T-helper 22 cell (primary cell): ENCODE measurements at places on chromosomes 2 and 18.

DNA sequence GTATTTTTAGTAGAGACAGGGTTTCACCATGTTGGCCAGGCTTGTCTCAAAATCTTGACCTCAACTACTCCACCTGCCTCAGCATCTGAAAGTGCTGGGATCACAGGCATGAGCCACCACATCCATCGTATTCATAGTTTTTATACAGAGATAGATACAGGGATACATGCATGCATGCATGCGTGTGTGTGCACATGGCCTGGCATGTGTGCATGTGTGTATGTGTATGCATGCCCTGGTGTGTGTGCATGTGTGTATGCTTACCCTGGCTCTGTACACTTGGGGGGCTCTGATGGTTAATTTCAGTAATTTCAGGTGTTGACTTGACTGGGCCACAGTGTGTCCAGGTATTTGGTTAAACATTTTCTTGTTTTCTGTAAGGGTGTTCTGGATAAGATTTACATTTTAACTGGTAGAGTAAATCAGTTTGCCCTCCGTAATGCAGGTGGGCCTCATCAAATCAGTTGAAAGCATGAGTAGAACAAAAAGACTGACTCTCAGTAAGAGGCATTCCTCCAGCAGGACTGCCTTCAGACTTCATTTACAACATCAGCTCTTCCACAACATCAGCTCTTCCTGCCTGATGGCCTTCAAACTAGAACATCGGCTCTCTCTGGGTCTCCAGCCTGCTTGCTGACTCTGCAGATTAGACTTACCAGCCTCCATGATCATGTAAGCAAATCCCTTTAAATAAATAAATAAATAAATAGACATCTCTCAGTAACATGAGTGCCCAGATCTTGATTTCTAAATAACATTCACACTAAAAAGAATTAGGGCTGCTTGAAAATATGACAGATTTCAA lies 30.8 kb downstream of the SESTD1 start:
- DNase-seq, result no peak

GRCh38 chr2:99555404-99555803 lies 65.6 kb upstream of the REV1 start:
- no peak for DNase-seq

DNA sequence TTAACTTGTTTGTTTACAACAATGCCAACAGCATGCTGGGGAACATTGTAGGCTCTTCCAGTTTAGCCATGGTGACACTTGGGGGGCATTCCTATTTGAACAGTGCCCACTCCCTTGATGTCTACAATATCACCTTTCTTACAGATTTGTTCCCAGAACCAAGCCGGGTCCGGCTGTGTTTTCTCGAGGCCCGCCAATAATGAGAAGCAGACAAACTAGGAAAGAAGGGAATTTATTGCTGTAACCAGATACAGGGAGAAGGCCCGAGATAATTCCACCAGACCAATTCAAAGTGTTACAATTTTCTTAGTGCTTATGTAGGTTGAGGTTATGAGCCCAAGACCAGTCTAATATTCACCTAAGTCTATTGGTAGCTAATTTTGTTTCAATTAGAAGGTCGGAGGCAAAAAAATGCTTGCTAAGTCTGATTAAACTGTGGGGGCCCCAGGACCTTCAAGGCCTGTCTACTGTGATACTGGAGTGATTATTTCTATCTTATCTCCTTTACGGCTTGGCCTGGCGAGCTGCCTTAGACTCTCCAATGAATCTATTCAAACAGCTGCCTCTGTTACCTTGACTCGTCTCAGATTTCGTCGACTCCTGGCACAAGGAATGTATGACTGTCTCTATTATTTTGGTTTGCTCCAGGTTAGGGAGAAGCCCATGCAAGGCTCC lies 59.1 kb upstream of the PSME4 start:
- DNase-seq, result no peak

DNA sequence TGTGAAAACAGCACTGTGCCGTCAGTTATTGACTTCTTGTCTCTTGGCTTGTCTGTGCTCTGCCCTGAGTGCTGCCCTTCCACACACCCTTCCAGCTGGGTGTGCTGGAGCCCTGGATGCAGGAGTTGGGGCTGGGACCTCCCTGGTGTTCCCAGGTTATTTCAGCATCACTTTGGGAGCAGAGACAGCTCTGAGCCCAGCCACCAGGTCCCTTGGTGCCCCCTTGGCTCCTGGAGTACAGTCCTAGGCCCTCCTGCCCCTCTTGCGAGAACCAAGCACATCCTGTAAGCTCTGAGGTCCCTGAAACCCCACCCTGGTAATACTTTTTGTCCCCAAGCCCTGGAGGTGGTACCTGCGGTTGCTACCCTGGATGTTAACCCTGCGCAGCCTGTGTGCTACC lies 24.3 kb downstream of the BOK start:
- no peak for DNase-seq

DNA sequence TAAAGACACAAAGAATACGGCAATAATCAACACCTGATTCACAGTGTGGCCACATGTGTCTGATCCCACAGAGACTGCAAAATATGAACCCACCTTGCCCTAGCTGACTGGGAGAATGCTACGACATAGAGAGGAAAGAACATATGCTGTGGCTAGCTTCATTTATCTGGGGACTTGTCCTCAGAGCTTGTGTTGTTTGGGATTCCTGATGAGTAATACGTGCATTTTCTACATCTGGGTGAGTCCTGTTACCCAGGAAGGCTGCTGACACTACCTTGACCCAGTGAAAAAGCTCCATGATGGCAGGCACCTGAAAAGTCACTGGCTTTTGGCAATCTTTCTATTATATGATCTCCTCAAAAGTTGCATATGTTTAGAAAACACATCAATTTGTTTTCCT lies 427.7 kb upstream of the LYPD1 start:
- DNase-seq, result no peak

GRCh38 chr2:217517402-217517801 lies 485.4 kb downstream of the TNS1 start:
- DNase-seq, result no peak

- no peak for DNase-seq
Measured at GRCh38 chr18:6557770-6558248, 143.1 kb upstream of the L3MBTL4 start.

DNA sequence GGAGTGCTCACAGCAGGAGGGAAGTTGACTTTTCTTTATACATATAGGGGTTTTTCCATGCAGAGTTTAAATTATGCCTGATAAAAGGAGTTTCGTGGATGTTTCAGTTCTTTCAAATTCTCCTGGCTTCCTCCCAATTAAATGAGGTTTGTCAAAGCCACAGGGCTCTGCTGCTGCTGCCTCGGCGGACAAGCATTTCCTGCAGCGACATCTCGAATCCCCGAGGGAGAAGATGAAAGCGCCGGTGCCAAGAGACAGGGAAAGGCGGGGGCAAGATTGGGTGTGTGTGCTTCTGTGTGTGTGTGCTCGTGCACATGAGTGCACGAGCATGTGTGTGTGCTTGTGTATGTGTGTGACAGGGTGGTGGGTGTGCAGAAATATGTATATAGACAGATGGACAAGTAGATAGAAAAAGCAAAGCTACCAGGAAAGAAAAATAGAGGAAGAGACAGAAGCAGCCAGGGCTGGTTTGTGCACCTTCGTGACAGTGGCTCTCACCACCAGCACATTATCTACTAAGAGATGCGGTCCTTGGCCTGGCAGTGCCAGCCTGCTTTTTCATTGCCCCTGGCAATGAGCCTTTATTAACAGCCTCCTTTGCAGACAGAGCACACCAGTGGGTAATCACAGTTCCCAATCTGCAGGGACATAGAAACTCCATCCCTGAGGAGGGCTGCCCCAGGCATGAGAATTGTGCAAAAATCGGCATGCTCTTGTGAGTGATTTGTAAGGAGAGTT lies 76.2 kb downstream of the CDK15 start:
- no peak for DNase-seq

DNA sequence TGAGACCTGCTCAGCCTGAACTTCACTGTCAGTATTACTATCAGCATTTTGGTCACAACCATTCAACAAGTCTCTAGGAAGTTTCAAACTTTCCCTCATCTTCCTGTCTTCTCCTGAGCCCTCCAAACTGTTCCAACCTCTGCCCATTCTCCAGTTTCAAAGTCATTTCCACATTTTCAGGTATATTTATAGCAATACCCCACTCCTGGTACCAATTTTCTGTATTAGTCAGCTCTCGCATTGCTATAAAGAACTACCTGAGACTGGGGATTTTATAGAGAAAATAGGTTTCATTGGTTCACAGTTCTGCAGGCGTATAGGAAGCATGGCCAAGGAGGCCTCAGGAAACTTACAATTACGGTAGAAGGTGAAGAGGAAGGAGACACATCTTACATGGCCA lies 27.3 kb downstream of the KCNF1 start:
- no peak for DNase-seq

DNA sequence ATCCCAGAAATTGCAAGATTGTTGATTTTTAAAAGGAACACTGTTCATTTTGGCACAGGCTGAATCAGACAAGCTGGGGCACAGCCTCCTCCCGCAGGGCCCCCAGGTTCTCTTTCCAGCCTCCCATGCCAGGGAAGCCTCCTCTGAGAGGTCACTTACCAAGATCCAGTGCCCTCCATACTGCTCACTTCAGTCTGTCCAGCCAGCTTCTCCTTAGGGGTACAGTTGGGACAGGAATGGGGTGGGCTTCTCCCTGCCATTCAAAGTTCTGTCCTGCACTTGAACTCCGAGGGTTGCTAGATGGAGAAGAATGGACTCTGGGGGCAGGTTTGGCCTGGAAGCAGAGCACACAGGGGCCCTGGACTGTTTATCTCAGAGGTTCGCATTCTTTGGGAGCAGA lies 7.5 kb upstream of the CYP26B1 start:
- no peak for DNase-seq

GRCh38 chr18:77457681-77458080 lies 208.0 kb downstream of the GALR1 start:
- no peak for DNase-seq

DNA sequence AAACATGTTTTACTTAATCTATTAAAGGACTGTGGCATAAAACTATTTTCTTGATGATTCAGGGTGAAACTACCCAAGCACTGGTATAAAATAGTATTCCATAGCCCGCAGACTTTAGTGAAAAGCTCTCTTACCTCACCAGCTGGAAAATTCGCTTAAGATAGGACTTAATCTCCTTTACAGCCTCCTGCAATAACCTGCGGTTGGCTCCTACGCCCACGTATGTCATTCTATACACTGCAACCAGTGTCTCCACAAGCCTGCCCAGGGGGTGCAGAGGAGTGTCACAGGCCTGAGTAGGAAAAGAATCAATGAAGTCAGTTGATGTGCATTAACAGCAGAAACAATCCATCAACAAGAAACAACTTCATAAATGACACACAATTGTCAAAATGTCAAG lies 11.3 kb upstream of the MPP4 start:
- DNase-seq, result no peak

DNA sequence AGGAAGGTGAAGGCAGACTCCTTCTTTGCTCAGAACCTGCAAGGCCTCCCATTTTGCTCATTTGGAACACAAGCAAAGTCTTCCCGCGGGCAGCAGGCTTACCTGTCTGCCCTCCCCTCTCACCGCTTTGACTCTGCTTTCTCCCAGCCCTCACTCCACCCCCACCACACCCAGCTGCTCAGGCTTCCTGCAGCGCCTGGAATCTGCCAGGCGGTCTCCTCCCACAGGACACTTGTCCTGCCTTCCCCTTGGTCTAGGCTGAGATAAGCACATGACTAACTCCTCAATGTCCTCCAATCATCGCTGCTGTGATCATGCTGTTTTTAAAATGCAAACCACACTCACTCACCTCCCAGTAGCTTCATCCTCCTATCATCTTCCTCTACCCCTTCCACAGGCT lies 430.0 kb downstream of the ZNF516 start:
- DNase-seq, result no peak

- DNase-seq, result peak; percentile 13
Measured at GRCh38 chr2:19899985-19900930, 1.5 kb downstream of the TTC32 start.

DNA sequence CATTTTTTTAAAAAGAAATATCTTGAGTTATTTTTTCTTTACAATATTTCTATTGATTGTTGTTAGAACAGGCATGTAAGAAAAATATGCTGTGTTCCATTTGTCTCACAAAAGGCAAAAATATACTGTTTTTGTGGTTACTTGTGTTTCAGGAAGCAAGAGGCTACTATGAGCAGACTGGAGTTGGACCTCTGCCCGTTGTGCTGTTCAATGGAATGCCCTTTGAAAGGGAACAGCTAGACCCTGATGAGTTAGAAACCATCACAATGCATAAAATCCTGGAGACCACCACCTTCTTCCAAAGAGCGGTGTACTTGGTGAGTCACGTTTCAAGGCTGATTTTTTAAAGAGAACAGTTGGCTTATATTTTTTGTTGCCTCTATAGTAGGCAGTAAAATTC lies 54.7 kb downstream of the UGGT1 start:
- DNase-seq, result no peak

DNA sequence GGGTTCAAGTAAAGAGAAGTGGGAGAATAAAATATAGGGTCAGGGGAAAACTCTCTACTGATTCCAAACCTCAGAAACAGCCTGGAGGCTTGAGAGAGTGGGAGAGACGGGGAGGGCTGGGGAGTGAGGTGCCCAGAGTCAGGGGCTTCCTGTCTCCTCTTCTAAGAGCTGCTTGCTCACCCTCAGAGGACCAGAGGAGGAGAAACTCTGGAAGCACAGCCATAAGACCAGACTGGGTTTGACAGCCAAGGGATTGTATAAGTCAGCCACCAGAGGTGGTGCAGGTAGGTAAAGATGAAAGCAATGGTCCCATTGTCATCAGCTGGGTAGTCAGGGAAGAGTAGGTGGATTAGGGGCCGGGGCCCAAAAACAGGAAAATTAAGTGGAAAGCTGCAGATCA lies 259.4 kb downstream of the TNS1 start:
- no peak for DNase-seq

DNA sequence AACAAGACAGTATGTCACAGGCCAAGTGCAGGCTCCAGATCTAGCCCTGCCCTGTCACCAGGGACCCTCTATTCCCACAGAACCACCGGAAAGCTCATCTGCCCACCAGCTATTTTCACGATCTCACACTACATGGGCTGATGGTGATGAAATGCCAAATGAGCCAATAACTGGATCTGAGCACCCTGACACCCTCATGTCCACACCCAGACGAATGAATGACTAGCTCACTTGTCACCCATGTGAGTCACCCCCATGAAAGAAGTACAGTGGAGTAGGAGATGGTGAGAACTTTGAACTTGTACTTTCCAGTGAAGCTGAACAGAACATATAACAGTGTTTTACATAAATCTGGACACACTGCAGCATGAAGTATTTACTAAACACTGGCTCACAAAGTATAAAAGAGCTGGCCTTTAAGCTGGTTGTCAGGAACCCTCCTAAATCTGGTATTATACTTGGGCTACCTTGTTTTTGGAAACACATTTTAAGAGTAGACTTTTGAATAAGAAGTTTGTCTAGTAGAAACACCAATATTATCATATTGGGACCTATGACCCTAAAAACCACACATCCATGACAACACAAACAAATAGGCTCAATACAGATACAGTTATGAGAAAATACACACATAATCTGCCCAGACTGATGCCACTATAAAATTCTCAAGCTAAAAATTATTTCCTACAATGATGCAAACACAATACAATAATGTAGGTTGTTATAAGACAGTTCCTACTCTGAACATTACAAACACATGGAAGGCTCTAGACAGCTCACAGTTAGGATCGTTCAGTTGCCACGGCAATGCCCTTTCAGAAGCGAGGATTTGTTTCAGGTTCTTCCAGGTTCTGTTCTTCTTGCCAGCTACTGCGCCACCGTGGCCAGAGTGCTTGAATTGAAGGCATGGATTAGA lies 19.0 kb downstream of the INO80C start:
- no peak for DNase-seq
